ENCODE measurements at places on chromosomes 12 and 14.

DNA sequence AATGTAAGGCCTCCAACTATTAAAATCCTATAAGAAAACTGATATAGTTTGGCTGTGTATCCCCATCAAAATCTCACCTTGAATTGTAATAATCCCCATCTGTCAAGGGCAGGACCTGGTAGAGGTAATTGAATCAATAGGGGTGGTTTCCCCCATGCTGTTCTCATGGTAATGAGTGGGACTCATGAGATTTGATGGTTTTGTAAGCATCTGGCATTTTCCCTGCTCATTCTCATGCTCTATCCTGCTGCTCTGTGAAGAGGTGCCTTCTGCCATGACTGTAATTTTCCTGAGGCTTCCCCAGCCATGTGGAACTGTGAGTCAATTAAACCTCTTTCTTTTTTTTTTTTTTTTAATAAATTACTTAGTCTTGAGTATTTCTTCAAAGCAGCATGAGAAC lies 31.9 kb downstream of the TSPAN19 start:
- no peak for DNase-seq

DNA sequence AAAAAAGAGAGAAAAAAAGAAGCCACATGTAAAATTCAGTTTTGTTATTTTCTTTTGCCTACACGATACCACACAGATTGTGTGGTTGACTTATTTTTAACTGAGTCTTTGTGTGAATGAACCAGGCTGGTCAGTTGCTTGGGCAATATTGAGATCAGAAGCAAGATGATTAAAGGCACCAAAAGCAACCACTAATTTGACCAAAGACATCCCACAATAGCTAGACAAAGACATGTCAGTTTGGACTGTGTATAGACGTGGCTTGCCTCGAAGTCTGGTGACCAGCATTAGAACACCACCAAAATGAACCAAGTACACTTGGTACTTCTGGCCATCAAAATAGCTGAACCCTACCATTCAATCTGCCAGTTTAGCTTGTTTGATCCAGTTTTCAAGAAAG lies 340.6 kb upstream of the TBX3 start:
- DNase-seq = no peak

GRCh38 chr12:123038966-123039365 lies 58.5 kb downstream of the ARL6IP4 start:
- DNase-seq = no peak

DNA sequence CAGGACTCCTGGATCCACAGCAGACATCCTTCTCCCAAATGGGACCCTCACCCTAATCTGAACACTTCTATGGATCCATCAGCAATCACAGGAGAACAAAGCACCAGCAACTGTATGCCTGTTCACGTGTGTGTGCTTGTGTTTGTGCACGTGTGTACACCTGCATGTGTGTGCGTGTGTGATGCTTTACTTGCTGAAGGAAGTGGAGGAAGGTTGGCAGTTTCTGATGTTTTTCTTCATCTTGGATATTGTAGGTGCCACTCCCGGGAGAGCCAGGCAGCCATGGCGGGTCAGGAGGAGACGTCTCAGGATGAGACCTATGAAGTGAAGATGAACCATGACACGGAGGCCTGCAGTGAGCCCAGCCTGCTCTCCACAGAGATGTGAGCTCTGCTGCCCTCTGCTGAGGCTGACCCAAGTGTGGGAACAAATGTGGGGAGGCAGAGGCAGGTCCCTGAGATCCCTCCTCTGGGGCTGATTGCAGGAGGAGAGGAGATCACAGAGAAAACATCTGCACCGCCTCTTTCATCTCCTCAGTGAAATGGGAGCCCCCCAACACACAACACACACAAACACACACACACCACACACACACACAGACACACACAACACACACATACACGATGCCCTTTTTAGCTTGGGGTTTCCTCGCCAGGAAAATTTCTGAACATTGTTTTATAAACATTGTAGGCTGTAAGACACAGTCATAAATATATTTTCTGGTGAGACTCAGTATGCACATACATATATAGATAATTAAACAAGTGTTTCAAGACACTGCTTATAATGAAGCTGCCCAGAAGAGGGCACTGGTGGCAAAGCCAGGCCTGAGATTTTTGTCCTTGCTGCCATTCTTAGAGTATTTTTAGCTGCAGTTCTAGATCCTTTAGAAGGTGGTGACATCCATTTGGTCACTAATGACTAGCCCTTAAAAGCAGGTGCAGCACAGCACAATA lies 112.2 kb upstream of the FKBP4 start:
- DNase-seq = no peak

DNA sequence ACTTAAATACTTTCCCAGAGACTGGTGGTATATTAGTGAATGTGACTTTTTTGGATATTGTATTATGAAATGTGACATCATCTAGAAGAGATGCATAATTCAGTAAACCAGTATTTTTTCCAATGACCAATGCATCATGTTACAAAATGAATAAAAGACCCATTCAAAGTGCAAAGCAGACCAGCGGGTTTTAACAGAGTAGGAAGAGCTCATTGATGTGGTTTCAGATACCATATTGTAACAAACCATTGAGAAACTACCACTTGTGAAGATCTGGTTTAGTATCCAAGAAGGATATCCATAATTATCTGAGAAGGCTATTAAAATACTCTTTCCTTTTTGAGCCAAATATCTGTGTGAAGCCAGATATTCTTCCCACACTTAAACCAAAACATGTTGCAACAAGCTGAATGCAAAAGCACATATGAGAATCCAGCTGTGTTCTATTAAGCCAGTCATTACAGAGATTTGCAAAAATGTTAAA lies 47.7 kb downstream of the MVK start:
- DNase-seq = no peak

DNA sequence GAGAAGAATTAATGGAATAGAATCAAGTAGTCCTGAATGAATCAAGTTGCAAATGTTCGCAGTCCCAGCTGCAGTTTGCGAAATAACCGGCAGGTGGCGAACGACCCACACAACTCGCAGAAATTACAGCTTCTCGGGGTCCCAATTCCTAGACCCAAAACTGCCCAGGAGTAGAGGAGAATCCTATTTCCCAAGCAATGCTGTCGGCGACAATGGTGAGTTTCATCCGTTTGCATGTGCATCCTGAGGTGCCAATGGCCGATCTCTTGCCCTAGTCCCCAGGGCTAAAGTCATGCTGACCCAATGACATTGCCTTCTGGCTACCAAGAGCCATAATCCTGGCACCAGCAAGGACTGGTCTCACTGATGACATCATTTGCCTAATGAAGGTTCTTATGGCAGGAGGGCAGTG lies 8.5 kb upstream of the ASCL1 start:
- peak; percentile 52 for DNase-seq

DNA sequence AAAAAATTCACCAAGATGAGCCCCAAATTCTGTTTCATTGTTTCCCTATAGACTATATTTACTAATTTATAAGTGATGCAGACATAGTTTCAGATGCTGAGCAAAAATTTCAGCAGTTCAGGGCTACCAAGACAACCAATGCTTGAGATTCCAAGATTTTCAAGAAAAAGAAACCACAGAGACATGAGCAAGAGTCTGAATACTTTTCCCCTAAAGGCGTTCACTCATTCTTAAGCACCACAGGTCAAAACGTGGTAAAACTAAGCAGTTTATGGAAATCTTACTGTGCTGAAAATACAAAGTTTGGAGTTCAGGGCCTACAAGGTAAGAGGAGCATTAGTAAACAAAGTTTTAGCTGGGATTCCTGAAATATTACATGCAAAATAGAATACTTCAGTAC lies 221.2 kb downstream of the KCNH5 start:
- DNase-seq = no peak

- DNase-seq = no peak
Observed at GRCh38 chr12:25372969-25373817, 122.5 kb upstream of the KRAS start.

DNA sequence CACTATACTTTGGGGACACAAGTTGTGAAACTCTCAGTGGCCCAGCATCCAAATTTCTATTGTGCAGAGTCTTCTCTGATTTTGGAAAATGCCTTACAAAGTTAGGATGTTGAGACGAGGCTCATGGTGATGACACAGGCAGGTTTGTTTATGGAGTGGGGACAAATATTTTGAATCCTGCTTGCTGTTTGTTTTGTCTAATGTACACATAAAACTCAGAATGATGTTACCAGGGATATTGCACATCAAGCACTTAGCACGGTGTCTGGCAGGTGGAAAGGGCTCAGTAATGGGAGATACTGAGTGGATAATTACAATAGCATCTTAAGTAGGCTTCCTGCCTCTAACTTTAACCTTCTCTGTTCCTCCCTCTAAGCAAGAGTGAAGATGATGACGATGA lies 628.9 kb upstream of the TBX3 start:
- no peak for DNase-seq

- peak; percentile 67 for DNase-seq
Observed at GRCh38 chr12:122951979-122952892, 14.0 kb downstream of the ABCB9 start.

DNA sequence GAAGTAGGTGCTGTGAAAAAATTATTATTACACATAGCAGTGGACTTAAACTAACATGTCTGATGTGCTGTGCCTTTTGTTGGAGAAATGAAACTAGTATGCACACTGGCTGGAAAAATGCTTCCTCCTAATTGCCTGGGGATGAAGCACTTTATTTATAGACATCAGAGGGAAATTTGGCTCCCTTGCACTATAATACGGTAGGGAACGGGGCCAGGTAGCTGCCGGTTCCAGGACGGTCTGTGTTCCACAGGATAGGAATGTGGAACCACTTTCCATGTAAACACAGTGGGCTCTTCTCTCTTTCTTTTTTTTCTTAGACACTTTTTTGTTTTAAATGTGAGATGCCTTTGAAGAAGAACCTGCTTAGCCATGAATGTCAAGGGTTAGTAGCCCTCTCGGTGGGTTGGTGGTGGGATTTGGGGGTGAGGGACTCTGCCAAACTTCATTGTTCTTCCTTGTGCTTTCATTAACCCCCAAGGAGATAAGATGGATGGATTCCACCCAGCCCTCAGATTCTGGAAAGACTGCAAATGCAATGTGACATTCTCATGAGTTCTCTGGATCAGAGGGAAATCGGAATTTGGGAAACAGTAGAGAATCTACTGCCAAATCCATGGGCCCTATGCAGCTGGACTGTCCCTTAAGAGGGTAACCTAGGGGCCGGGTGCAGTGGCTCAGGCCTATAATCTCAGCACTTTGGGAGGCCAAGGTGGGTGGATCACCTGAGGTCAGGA lies 58.0 kb upstream of the GSC start:
- DNase-seq = no peak

- DNase-seq = no peak
Observed at GRCh38 chr12:94740601-94741362, 90.4 kb upstream of the TMCC3 start.

GRCh38 chr14:26289891-26290486 lies 307.8 kb downstream of the NOVA1 start:
- DNase-seq = no peak

DNA sequence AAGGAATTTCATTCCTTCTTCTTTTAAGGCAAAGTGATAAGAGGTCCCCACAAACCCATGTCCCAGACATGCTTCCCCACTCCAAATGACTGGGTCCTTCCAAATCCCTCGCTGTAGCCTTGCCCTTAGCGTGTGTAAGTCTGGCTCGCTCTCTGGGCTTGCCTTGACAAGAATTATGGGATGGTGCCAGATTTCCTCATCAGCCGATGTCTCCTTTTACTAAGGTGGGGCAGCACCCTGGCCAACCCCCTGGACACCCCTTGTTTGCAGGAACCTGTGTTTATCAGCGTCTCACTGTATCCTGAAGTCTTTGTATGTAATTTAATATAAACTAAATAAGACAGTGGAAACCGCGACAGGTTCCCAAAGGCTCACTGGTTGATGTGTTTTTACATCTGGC lies 493.3 kb downstream of the EGLN3 start:
- DNase-seq = no peak

DNA sequence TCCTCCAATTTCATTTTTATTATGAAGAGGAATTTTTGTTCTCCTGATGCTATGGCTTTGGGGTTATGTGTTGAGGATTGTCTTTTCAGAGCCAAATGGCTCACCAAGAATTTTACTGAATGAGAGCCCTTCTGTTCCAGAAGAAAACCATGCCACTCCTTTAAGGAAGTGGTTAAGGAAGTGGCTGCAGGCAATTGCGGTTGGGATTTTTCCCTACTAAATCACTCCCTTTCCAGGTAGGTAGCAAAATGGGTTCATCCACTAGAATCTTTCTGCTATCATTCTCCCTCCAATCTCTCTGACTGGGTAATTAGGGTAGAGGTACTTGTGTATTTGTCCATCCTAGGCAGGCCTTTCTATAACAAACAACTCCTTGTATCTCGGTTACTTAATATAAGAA lies 163.1 kb downstream of the TTC8 start:
- DNase-seq = no peak

- DNase-seq = no peak
Observed at GRCh38 chr12:53830631-53831030, 78.9 kb upstream of the CISTR start.

- DNase-seq = no peak
Observed at GRCh38 chr12:132771126-132771838, 9.7 kb upstream of the ANKLE2 start.

DNA sequence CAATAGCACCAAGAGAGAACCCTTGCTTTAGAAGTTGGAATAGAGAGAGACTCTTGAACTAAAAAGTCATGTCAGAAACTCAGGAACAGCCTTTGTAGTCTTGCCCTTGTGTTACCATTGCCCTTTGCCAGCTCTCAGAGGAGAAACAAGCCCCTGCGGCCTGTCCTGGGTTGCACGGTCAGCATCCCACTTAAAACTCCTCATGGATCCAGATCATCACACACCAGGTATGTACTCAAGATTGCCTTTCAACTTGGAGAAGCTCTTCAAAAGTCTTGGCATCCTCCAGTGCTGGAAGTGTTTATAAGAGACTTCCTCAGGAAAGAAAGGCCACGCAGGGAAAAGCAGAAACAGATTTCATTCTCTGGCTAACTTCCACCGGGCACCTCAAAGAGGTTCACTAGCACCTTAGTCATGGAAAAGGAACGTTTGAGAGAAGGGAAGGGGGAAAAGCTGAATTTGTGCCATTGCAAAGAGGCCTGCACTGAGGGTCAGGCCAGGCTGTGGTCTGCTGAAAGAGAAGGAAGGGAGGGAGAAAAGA lies 594.2 kb downstream of the MED13L start:
- no peak for DNase-seq

GRCh38 chr12:124422570-124423523 lies 128.0 kb downstream of the RFLNA start:
- no peak for DNase-seq

DNA sequence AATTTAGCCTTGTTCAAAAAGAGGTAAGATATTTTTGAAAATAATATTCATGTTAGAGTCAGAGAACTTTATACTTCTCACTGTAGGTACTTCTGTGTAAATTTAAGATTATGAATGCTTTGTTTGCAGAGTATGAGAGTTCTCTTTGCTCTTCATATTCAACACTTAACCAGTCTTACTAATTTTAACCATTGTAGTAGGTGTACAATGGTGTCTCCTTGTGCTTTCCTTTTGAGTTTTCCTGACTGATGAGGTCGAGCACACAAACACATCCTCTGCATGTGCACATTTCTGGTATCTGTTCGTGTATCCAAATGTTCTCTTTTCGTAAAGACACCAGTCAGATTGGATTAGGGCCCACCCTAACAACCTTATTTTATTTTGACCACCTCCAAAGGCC lies 45.8 kb downstream of the MIA2 start:
- DNase-seq = no peak

- DNase-seq = peak; percentile 28
Observed at GRCh38 chr14:102591372-102591943, 991 bp upstream of the RCOR1 start.

All from stimulated activated CD4-positive, alpha-beta T cell treated with anti-CD3 and anti-CD28 coated beads, Interleukin-12 subunit alpha, Interleukin-12 subunit beta, amount 100 ng/mL, for 4 hours (primary cell).